ENCODE measurements at places on chromosomes 6 and 20.
A peak's percentile ranks its signal among the peaks of the same experiment; 100 is the strongest.

GRCh38 chr20:51931371-51931781, 129.1 kb upstream of the SALL4 start:
- no peak for DNase-seq

GRCh38 chr6:10177704-10178103, 237.2 kb downstream of the TFAP2A start:
- no peak for DNase-seq

DNA sequence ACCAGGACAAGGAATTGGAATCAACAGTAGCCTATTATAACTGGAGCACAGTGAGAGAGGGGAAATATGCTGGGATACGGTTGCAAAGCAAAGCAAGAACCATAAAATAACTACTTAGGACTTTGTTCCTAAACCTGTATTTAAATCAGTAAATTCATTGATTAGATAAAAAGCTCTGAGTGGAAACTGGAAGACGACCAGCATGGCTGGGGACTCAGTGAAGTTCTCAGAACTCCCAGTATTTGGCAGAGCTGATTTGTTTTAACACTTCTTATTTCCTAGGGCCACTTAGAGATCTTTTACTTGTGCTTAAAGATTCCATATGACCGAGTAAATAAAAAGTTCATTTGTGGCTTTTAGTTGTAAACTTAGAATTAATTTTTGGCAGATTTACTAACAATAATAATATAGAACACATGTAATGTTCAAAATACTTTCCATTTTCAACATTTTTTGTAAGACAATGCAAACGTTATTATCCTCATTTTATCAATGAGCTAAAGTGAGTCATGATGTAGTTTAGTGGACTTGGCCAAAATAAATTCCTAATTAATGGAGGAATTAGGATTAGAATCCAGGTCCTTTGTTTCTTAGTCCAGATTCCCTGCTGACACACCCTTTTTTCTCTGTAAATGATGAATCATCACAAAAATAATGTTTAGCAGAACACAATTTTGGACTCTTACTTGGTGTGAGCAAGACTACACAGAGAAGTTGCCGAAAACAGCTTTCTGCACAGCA, 392.9 kb downstream of the GJA1 start:
- DNase-seq, result peak; percentile 59

- DNase-seq, result peak; percentile 99
These were observed 5.9 kb downstream of the TMEM63B start for GRCh38 chr6:44133003-44133931.

- no peak for DNase-seq
These were observed 10.0 kb downstream of the POLR3F start for GRCh38 chr20:18477218-18477617.

All from osteoblast (primary cell).